A549 treated with DMSO at 1 μM for 4 hours (cell line): ENCODE measurements at places on chromosomes 11 and 22. TPM values are rescaled to one million over a fixed set of nuclear protein-coding genes. Genes with fewer than 3 reads are reported as not detected.

YAP1 gene
- total RNA-seq, result 44.2 to 62.3 TPM (median 57.9 TPM) in 5 replicates

TCN1 gene
- 0.09 to 0.45 TPM (median 0.23 TPM) in 5 replicates for total RNA-seq

C11orf97 gene
- not detected in 5 replicates for total RNA-seq

RTN4RL2 gene
- total RNA-seq, result 75.3 to 131 TPM (median 110 TPM) in 5 replicates

SCGB1A1 gene
- not detected in 5 replicates for total RNA-seq

ANGPTL5 gene
- total RNA-seq, result not detected in 5 replicates

PGM2L1 gene
- total RNA-seq, result 8.8 to 18.2 TPM (median 13.8 TPM) in 5 replicates

TSPO gene
- 147 to 211 TPM (median 184 TPM) in 5 replicates for total RNA-seq

PATE2 gene
- not detected in 5 replicates for total RNA-seq

RAB38 gene
- 0.87 to 1.9 TPM (median 1.0 TPM) in 5 replicates for total RNA-seq

NUDT22 gene
- total RNA-seq, result 32.6 to 40.0 TPM (median 36.4 TPM) in 5 replicates

VSIG10L2 gene
- 0.01 TPM in 1 of 5 replicates, not detected in the others for total RNA-seq

C11orf91 gene
- total RNA-seq, result 0.35 to 1.6 TPM (median 1.0 TPM) in 5 replicates

OTOG gene
- not detected in 5 replicates for total RNA-seq

SCN2B gene
- not detected in 5 replicates for total RNA-seq

APLNR gene
- 0.06 to 0.20 TPM (median 0.11 TPM) in 5 replicates for total RNA-seq
